ENCODE measurements at places on chromosomes 11 and 22. TPM values are rescaled to one million over a fixed set of nuclear protein-coding genes. Genes with fewer than 3 reads are reported as not detected.
A peak's percentile ranks its signal among the peaks of the same experiment; 100 is the strongest.

- peaks cover 4% of the 10 kb centered on the region for H3K27me3 ChIP-seq
- H3K4me3 ChIP-seq: no peak overlapping the region
- H3K36me3 ChIP-seq: peaks cover 18% of the 10 kb centered on the region
- no peaks in the 10 kb centered on the region for H3K4me1 ChIP-seq
- DNase-seq: no peak
Measured at GRCh38 chr11:78066471-78066870, 2.8 kb downstream of the THRSP start.

DNA sequence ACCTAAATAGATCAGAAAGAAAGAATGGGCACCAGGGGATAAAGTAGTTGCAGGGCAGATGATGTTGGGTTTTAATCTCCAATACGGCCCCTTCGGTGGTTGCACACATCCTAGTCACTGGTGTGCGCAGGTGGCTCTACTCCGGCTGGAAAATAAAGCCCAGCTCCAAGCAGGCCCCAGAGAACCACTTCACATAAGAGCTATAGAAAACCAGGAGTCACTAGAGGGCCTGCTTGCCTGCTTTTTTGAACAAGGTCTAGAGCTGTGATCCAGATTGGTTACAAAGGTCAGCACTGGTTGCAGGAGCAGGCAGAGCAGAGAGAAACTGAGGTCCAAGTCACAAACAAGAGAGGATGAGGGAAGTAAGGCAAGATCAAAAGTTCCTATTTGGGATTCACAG lies 41.5 kb upstream of the MS4A8 start:
- H3K4me1 ChIP-seq: no peaks in the 10 kb centered on the region
- H3K27me3 ChIP-seq: no peaks in the 10 kb centered on the region
- no peak for DNase-seq
- no peak overlapping the region for H3K4me3 ChIP-seq

DNA sequence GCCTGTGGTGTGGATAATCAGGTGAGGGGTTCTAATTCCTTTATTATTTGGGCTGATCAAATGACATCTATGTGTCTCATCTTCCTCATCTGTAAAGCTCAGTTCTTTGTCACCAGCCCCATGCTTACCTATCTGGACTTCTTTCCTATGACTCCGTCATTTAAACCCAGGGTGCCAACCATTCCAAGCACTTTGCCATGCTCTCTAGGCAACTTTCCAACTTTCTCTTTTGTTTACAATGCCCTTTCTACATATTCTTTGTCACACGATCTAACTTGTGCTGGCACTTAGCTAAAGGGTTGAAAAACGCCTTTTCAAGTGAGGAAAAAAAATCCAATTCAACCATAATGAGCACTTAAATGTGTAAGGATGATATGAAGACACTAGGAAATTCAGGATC lies 27.9 kb downstream of the EXPH5 start:
- no peaks in the 10 kb centered on the region for H3K36me3 ChIP-seq
- H3K4me3 ChIP-seq: no peak overlapping the region
- H3K27me3 ChIP-seq: no peaks in the 10 kb centered on the region
- H3K4me1 ChIP-seq: no peaks in the 10 kb centered on the region
- no peak overlapping the region for H3K27ac ChIP-seq

DNA sequence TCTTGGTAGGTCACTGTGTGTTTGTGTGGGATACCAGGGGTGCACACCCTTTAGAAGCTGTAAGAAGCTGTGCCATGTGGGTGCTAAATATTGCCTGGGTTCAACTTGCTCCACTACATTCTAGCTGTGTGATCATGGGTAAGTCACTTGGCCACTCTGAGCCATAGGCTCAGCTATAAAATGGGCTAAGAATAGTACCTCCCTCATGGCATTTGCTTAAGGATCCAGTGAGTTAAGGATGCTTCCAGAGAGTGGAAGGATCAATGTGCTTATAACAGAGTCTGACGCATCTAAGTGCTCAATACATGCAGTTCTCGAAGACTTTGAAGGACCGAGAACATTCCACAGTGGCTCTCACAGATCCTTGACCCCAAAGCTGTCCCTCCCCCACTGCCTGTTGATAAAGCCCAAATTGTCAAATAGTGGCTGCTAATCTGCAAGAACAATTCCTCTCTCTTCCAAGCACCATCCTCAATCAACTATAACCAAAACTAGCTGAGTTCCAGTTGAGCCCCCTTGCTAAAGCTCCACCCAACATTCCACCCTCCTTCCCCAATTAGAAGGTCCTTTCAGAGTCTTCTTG lies 13.2 kb upstream of the TMPRSS6 start:
- no peak overlapping the region for H3K4me3 ChIP-seq
- peak overlapping the region; percentile 30 for H3K27ac ChIP-seq
- H3K36me3 ChIP-seq: no peaks in the 10 kb centered on the region
- DNase-seq: no peak
- peaks cover 1% of the 10 kb centered on the region for H3K27me3 ChIP-seq

DNA sequence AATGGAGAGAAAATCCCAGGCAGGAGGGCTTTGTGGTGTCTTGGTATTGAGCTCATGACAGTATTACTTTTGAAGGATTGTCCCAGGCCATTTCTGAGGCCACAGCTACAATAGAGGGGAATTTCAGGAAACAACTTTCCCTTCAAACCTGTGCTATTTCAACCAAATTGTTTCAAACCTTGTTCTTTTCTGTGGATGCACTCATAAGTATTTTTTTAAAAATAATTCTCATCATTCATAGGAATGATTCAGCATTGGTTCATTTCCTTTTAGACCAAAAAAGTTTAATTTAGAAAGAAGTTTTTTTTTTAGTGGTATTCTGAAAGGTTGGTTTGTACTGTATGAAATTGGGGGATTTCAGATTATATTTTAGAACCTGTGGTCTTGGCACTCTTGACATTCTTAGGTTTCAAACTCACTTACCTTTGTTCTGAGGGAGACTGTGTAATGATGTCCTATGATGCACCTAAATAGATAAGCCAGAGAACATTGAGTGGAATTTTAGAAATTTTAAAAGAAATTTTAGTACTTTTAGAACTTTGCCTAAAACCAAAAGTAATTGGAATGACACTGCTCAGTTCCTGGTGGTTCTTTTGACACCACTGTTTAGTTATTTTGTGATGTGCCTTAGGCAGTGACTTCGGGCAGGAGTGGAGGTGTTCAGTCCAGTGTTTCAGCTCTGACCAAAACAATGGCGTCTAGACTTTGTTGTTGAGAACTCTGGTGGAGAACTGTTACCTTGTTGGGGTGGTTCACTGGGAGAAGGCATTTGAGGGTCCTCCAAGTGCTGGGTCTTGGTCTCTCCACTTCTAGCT lies 12.2 kb downstream of the TEAD1 start:
- peaks cover 73% of the 10 kb centered on the region for H3K4me1 ChIP-seq
- peaks cover 3% of the 10 kb centered on the region for H3K27me3 ChIP-seq
- no peak overlapping the region for H3K4me3 ChIP-seq
- H3K27ac ChIP-seq: no peak overlapping the region
- no peak for DNase-seq

DNA sequence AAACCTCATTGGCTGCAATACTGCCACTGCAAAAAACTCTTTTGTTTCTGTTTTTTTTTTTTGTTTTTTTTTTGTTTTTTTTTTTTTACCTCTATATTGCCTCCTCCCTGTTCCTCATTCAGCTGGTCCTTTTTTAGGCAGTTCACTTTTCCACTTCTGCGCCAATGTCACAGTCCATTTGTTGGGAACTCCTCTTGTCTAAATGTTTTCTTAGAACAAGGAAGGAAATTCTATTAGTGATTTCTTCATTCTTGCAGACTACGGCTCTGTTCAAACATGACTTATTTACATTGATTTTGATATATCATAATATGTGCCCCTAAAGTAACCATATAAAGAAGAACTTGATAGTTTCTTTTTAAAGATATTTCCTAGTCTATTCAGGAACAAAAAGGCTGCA lies 2.9 kb downstream of the FAM118B start:
- H3K36me3 ChIP-seq: peaks cover 6% of the 10 kb centered on the region
- peaks cover 47% of the 10 kb centered on the region for H3K4me1 ChIP-seq
- H3K27ac ChIP-seq: no peak overlapping the region
- peaks cover 18% of the 10 kb centered on the region for H3K27me3 ChIP-seq
- H3K4me3 ChIP-seq: peak overlapping the region; percentile 15

DNA sequence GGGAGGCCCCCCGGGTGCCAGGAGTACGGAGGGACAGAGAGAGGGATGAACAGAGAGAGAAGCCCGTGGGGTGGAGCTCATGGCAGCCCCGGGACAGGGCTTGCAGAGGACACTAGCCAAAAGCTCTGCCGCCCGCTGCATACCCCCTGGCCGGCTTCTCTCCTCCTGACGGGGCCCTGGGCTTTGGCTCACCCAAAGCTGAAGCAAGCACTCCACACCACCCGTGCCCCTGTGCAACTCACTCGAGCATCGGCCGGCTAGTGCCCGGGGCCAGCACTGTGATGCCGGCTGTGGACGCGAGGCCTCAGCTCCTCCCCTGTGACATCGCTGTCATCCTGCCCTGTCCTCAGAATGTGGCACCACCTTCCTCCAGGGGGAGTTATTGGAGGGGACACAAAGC lies 429.6 kb downstream of the BRD1 start:
- no peak overlapping the region for H3K4me3 ChIP-seq
- H3K36me3 ChIP-seq: no peaks in the 10 kb centered on the region
- no peaks in the 10 kb centered on the region for H3K4me1 ChIP-seq
- no peak for DNase-seq
- H3K27ac ChIP-seq: no peak overlapping the region

LRRC74B gene
- total RNA-seq: not detected

COA4 gene
- total RNA-seq: 33.9 TPM
